ENCODE measurements at places on chromosomes 4 and X.

DNA sequence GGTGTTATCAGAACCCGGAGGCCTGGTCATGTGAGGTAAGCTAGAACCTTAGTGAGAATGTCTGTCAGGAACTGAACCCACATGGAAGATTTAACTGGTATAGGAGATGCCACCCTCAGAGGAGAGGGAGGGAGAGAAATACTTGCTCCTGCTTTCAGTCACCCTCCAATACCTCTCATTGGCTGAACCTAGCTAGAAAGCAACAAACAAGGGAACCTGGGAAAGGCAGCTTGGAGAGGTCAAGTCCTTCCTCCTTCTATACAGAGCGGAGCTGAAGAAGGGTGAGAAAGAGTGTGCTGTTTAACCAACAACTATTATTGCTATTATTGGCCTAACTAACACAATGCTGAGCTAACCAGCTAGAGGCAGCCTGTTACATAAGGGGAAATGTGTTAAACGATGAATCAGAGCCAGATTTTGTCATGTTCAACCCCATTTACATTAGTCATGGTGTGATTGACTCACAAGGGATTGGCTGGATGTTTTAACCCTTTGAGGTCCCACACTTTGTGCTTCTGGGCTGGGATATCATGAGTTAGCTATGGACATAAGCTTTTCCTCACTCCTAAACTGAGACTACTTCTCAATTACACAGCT lies 96.5 kb upstream of the ESX1 start:
- DNase-seq = no peak

DNA sequence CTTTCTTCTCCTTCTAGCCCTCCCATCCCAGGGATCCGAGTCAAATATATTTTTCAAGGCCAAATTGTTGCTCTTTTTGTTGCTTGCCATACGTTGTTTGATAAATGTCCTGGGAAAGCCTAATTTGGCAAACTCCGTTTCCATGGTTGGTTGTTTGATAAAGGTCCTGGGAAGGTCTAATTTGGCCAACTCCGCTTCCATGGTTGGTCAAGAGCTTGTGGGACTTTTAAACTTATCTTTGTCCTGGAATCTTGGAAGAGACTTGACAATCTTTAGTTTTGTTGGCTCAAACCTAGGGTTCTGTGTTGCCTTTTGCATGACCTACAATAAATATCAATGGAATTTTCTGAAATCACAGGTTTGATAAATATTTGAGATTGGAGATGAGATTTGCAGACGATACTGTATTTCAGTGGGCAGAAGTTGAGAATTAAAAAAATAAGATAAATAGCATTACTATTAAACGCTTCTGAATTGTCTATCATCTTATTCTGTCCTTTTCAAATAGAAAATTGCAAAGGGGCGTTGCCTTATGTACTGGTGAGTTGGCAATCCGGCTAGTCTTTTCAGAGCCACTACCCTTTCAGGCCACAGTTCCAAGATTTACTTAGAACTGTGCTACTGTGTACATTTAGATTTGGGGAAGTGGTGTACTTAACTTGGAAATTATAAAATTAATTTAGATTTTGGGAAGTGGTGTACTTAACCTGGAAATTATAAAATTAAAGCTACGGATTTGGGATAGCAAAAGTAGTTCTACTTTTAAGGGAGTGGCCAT lies 804 bp downstream of the OSTC start:
- DNase-seq = no peak

DNA sequence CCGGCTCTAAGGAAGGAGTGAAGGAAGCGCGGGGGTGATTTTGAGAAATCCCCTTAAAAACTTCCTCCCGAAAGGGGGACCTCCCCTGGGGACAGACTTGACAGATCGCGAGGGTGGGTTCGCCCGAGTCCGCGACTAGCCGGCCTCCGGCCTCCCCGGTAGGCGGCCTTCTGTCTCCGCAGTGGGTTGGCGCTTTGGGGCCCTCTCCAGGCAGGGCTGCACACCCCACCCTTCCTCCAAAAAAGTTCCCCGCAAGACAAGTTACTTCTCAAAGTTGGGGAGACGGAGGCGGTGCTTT lies 24.8 kb downstream of the HOPX start:
- DNase-seq = no peak

DNA sequence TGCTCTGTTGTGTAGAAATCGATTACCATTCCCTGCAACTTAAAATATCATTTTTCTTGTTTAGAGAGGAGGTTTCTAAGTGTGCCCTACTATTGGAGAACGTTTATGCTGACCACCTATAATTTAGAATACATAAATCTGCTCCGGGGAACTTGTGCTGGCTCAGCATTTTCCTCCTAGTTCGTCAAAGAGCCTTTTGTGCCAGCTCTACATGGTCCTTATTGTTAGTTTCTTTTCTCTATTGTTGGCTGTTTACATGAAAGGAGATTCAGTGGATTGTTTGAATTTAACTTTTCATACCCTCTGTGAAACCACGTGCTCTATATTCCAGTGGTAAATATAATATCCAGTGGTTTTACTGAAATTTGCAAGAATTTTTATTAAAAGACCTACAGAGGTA lies 53.4 kb upstream of the ATP8A1 start:
- DNase-seq = no peak

DNA sequence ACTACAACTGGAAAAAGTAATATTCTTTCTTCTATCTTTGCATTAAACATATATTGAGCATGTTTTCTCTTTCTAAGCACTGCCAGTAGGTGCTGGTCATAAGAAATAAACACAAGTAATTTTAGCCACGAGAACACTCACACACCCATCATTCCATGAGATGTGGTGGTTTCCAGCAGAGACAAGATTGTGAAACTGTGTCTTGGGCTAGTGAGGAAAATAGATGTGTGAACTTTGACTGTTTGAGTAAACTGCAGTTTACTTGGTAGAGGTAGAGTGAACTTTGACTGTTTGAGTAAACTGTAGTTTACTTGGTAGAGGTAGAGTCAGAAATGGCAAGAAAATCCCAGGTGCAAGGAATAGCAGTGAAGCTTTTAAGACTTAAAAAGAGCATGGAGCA lies 300.9 kb upstream of the HS3ST1 start:
- DNase-seq = no peak

GRCh38 chr4:118991686-118992085 lies 103.0 kb downstream of the SYNPO2 start:
- DNase-seq = no peak

- DNase-seq = no peak
These were observed 96.4 kb downstream of the GPC3 start for GRCh38 chrX:133888984-133889383.

DNA sequence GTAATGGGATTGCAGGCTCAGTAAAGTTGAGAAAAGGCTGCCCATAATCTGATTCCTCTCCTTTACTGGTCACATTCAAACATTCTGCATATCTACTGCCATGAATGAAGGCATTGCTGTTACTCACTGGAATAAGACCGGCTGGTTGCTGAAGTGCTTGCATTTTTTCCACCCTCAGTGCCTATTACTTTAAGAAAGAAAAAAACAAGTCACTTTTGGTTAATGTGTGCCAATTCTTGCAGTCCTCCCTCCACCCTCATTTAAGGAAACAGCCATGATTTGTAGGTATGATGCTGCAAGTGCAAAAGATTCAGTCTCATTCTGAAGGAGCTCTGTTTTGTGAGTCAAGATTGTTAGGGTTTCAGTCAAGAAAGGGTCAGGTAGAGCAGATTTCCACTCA lies 94.9 kb downstream of the EMCN start:
- no peak for DNase-seq

- DNase-seq = peak; percentile 50
These were observed 16.2 kb downstream of the PRKX start for GRCh38 chrX:3697220-3697684.

DNA sequence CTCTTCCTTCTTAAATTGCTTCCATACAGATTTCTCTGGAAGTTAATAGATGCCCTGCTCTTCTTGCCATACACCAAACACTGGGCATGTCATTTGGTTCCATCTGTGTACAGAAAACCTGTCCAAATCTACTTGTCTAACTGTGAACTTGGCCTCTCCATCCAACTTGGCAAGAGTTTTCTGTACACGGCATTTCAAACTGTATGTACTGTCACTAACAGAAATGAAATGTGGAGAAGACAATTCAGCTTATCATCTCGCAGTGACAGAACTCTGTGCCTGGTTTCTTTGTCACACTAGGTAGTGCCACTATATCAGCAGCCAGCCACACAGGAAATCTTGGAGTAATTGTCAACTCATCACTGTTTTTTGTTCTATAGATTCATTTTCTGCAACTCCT lies 58.2 kb downstream of the CXXC4 start:
- no peak for DNase-seq

DNA sequence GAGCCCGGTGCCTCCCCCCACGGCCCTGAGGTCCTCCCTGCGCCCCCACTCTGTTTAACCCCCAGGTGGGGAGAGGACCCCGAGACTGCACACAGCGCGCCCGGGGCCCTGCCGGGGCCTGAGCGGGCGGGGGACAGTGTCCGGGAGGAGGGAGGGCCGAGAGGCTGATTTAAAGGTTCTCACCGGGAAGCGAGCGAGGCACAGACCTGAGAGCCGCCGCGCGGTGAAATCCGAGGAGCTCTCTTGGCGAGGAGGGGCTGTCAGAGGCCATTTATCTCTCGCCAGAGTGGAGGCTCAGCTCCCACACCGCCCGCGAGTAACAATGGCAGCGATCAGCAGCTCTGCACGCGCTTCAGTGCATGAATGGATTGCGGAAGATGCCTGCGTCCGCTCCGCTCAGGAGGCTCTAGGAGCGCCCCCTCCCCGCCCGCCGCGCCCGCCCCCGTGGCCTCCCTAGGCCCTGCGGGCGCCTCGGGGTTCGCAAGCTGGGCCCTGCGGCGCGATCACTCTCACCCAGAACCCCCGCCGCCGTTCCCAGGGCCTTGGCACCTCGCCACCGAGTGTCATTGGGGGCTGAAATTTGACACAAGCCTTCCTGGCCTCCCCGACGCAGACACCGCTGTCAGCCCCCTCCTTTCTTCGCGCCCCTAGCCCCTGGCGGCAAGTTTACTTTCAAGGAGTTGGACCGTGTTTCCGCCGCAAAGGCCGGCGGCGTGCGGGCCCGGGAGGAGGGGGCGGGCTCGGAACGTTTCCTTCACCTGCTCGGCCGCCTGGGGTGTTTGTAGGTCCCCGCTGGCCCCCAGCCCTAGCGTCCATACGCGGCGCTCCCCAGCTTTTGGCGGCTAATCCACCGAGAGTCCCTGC lies 48.7 kb upstream of the BCOR start:
- DNase-seq = peak; percentile 72

Measured in NCI-H1092 (cell line).